GM13976 (cell line): ENCODE measurements at places on chromosomes 16 and 17.

- DNase-seq = no peak
These were observed 60.1 kb upstream of the MRTFB start for GRCh38 chr16:14011001-14011400.

GRCh38 chr17:47872019-47872650, 21.2 kb upstream of the SP6 start:
- no peak for DNase-seq

GRCh38 chr16:1900452-1900774, 17.8 kb downstream of the HS3ST6 start:
- DNase-seq = no peak

GRCh38 chr17:67359960-67360791, 6.2 kb downstream of the PSMD12 start:
- DNase-seq = no peak

GRCh38 chr17:34798581-34798980, 162.7 kb downstream of the CCT6B start:
- DNase-seq = no peak

- DNase-seq = no peak
These were observed 133.8 kb upstream of the FAM20A start for GRCh38 chr17:68734931-68735330.

DNA sequence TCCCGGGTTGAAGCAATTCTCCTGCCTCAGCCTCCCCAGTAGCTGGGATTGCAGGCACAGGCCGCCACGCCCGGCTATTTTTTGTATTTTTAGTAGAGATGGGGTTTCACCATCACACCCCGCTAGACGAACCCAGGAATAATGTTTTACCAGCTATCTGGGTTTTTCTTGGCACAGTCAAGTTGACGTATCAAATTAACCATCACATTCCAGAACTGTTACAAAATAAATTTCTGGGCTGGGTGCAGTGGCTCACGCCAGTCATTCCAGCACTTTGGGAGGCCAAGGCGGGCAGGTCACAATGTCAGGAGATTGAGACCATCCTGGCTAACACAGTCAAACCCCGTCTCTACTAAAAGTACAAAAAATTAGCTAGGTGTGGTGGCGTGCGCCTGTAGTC, 501.2 kb downstream of the SHISA9 start:
- no peak for DNase-seq

DNA sequence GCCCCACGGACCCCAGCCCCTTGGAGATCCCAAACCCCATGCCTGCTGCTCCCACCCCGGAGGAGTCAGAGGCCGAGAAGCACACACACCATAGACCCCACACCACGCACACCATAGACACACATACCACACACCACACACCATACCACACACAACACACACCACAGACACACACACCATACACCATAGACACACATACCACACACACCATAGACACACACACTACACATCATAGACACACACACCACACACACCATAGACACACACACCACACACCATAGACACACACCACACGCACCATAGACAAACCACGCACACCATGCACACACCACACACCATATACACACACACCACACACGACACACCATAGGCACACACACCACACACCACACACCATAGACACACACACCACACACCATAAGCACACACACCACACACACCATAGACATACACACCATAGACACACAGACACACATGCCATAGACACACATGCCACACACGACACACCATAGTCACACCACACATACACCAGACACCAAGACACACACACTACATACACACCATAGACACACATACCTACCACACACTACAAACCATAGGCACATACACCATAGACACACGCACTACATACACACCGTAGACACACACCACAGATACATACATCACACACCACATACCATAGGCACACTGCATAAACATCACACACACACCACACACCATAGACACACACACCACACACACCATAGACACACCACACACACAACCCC, 11.3 kb downstream of the TBC1D16 start:
- no peak for DNase-seq

GRCh38 chr17:12959441-12959840, 58.4 kb downstream of the ELAC2 start:
- DNase-seq = no peak

DNA sequence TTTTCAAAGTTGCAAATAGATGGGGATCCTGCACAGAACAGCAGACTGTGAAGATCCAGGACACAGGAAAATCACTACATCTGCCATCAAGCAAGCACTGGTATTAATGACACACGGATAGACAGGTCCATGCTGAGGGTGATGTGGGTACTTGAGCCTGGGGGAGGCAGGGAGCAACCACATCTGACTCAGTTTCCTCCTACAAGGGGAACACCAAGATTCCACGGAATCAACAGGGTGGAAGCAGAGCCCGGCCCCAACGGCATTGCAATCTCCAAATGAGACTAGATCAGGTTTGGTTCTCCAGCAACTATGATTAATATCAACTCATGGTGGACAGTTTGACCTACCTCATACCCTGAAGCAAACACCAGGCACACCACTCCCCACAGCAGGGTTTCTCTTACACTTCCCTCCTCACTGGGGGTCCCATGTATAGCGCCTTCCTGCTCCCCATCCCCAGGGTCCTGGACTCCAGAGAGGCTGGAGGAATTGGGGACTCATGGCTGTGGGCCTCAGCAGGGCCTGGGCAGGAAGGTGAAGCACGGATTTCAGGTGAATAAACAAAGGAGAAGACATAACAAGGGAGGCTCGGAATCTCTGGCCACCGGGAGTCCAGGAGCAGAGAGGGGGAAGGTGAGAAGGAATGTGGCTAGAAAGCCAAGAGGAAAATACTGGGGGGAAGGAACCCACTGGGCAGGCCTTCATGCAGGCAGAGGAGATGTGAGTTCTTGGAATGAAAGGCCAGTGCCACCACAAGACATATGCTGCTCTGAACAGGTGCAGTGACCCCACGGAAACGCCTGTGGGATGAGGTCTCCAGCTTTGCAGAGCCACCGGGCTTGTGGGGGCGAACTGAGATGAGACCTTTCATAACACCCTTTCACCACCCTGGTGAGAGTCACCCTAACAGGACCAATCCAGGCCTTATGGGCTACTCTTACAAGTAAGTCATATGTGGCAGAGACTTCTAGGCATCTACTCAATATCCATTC, 29.5 kb upstream of the PIK3R6 start:
- DNase-seq = no peak

DNA sequence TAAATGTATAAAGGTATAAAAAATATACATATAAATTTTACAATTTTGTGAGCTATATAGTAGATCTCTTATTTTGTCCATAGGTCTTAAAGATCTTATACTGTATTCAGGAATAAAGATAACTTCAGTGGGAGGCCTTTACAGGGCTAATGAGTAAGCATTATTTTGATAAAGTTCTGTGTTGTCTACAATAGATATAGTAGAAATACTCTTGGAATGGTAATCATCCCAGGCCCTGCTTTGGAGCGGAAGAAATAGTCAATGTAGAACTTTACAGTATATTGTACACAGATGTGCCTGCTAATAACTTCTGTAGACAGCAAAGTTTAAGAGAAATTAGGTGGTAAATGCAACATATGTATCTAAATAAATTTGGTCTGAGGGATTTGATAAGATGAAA, 42.6 kb downstream of the TENT4B start:
- DNase-seq = no peak

DNA sequence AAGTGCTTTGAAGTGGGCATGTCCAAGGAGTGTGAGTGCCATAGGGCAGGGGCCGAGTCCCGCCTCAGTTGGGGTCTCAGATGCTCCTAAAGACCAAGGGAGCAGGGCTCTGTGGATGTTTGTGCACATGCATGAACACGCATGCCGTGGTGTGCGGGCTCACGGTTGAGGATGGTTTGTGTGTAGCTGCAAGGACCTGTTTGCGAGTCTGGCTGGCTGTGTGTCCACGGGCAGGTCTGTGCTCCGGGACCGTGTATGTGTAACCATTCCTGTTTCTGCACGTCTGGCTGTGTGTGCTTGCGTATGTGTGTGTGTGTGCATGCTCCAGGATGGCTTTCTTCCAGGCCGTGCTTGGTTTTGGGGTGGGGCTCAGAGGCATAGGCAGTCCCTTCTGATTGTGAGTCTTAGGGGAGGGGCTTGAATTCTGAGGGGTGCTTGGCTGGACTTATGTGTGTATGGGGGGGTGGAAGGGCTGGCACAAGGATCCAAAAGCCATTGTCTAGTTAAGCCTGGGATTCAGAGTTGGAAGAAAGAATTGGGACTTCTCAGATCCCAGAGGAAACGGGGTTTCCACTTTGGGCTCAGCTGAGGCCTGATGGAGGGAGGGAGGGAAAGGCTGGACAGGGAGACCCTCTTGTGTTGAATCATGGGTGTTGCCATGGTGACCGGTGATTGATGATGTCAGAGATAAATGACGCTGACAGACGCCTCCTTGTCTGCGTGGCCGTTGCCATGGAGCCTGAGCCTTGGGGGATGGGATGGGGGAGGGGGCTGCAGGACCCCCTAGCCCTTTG, 14.4 kb downstream of the GJD3 start:
- no peak for DNase-seq

DNA sequence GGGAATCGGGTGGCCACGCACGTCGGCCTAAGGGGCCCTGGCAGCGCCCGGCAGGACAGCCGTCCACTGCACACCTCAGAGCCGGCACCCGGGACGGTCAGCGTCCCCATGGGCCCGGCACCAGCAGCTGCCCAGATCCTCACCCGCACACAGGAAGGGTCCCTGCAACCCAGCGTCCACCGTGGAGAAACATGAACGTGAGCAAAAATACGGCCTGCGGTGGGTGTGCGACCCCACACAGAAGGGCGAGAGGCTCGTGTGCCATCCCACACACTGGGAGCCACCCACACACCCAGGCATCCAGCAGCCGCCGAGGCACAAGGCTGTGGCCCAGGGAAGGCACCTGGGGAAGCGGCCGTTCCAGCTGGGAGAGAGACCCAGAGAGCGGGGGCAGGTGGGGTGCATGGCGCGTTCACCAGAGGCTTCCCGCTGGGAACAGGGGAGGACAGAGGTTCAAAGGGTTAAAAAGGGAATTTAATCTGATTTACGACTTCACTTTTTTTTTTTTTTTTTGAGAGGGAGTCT, 6.4 kb downstream of the PIEZO1 start:
- DNase-seq = no peak

GRCh38 chr17:29918922-29919856, 10.8 kb downstream of the SSH2 start:
- DNase-seq = no peak

GRCh38 chr16:13587181-13587580, 332.8 kb upstream of the ERCC4 start:
- no peak for DNase-seq

- no peak for DNase-seq
These were observed 58.3 kb downstream of the SIAH1 start for GRCh38 chr16:48326915-48327314.
